Activated CD4-positive, alpha-beta memory T cell treated with anti-CD3 and anti-CD28 coated beads for 36 hours (primary cell): ENCODE measurements at places on chromosomes 1 and 21.

- no peak for DNase-seq
Measured at GRCh38 chr1:237166086-237166485, 124.1 kb downstream of the RYR2 start.

DNA sequence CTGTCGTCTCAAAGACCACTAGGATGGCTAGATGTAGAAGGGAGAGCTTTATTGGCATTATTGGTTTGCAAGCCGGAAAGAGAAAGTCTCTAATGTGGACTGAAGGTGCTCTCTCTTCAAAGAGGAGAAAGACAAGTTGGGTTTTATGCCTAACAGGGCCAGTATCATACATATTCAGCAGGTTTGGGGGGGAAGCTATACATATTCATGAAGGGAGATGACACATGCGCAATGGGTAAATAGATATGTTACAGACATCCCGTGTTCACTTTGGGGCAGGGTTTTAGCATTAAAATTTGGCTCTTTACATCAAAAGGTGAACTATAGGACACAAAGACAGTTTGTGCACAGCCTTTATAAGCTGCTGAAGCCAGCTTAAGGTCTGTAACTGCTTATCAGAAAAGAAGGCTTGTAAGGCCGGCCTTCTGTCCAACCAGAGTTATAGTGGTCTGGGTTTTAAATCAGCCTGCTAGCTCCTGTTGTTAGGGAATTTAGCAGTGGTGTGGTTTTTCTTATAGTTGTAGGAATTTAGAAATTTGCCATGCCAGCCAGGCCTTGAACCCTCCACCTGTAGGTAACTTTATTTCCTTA is 46.5 kb upstream of the LRRN2 start:
- DNase-seq, result no peak

GRCh38 chr1:94745742-94746141 is 74.4 kb upstream of the SLC44A3 start:
- no peak for DNase-seq

DNA sequence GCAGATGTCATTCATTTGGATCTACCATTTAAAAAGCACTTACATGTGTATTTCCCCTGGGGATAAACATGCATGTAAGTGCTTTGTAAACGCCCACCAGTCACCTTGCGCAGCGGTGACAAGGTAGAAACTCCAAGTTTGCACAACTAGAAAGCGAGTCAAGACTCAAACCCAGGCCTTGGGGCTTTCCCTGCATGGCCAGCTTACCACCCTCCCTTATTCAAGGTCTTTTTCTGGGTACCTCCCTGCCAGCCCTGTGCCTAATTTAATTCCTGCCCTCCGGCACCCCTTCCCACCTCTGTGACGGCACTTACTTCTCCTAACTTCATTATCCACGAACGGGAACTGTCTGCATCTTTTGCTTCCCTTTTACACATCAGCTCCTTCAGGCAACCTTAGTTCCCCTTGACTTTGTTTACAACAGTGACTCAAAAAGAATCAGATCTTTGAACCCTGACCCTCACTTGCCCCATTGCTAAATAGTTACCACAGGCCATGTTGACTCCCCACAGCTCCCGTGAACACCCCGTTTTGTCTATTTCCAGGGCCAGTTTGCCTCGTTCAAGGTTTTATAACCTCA is 138.3 kb upstream of the ETS2 start:
- DNase-seq, result no peak

DNA sequence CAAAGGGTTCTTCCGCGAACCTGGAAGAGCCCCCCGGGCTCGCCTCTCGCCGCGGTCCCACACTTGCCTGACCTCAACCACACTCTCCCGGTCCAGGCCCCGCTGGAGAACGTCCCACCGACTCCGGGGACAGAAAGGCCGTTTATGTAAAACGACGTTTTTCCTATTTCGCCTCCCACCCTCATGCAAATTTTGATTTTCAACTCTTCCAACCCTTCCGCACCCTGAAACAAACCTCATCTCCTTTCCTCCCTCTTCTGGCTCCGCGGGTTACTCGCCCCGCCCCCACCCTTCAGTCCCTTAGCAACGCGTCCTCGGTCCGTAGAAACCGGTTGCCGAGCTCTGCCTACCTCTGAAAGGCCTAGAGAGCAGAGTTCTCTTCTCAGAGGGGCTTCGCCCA is at the start of gene C1orf141:
Gene C1orf141 (minus strand): TSS at position 276 of the 400 bp plus-strand sequence. CDS start 7,730 bp downstream, outside the sequence.
- DNase-seq, result peak; percentile 31

DNA sequence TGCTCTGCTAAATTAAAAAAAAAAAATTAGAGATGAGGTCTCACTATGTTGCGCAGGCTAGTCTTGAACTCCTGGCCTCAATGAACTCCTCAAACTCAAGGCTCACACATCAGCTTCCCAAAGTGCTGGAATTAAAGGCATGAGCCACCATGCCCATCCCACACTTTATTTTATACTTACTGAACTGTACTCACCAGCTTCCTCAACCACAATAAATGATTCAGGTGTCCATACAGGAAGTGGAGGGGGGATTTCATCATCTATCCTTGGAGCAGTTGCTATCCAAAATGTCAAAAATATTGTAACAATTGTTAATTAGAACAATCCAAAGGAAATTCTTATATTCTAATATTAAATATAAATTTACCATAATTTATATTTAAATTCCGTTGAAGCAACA is 22.4 kb upstream of the RSBN1 start:
- no peak for DNase-seq

DNA sequence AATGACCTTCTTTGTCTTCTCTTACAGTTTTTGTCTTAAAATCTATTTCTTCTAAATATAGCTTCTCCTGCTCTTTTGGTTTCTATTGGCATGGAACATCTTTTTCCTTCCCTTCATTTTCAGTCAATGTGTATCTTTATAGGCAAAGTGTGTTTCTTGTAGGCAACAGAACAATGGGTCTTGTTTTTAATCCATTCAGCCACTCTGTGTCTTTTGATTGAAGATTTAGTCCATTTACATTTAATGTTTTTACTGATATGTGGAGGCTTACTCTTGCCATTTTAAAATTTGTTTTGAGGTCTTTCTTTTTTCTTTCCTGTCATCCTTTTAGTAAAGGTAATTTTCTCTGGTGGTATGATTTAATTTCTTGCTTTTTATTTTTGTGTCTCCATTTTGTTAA is 271.2 kb upstream of the ZP4 start:
- DNase-seq, result no peak

GRCh38 chr21:46052703-46053651 is 44.9 kb upstream of the COL6A2 start:
- peak; percentile 47 for DNase-seq
